Pancreas (tissue), 10 donors: ENCODE measurements at places on chromosomes 16 and 17.

DNA sequence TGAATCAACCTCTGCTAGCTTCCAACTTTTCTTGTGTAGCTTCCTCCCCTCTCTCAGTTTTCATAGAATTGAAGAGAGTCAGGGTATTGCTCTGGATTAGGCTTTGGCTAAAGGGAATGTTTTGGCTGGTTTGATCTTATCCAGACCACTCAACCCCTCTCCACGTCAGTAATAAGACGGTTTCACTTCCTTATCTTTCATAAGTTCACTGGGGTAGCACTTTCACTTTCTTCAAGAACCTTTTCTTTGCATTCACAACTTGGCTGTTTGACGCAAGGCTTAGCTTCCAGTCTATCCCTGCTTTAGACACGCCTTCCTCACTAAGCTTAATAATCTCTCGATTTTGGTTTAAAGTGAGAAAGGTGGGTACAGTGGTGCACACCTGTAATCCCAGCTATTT is 29.7 kb upstream of the OR1A2 start:
- DNase-seq, result no peak

GRCh38 chr17:44024853-44025252 is 10.1 kb upstream of the TMEM101 start:
- DNase-seq, result no peak

- no peak for DNase-seq
Observed at GRCh38 chr17:20988001-20988636, 54.7 kb downstream of the USP22 start.

- no peak for DNase-seq
Observed at GRCh38 chr16:65634833-65635232, 513.0 kb upstream of the CDH11 start.

- DNase-seq, result no peak
Observed at GRCh38 chr17:65467156-65467555, 94.3 kb downstream of the AXIN2 start.

- DNase-seq, result no peak
Observed at GRCh38 chr16:67433131-67433719, 2.3 kb downstream of the HSD11B2 start.

DNA sequence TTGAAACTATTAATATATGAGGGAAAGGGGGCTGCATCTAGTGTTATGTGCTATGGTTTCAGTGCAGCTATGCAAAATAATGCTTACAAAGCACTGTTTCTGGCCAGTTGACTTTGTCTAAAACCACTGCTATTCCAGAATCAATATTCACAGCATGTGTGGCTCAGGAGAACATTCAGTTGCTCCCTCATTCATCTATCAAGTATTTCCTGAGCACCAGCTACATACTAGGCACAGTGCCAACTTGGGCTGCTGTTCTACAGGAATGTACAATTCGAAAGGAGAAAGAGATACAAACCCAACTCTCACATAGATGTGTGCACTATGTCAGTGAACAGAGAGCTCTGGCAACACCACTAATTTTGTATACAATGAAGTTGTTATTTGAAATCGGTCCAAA is 183.0 kb downstream of the PHKB start:
- DNase-seq, result no peak

GRCh38 chr16:71917900-71918299 is 22.6 kb downstream of the IST1 start:
- no peak for DNase-seq

DNA sequence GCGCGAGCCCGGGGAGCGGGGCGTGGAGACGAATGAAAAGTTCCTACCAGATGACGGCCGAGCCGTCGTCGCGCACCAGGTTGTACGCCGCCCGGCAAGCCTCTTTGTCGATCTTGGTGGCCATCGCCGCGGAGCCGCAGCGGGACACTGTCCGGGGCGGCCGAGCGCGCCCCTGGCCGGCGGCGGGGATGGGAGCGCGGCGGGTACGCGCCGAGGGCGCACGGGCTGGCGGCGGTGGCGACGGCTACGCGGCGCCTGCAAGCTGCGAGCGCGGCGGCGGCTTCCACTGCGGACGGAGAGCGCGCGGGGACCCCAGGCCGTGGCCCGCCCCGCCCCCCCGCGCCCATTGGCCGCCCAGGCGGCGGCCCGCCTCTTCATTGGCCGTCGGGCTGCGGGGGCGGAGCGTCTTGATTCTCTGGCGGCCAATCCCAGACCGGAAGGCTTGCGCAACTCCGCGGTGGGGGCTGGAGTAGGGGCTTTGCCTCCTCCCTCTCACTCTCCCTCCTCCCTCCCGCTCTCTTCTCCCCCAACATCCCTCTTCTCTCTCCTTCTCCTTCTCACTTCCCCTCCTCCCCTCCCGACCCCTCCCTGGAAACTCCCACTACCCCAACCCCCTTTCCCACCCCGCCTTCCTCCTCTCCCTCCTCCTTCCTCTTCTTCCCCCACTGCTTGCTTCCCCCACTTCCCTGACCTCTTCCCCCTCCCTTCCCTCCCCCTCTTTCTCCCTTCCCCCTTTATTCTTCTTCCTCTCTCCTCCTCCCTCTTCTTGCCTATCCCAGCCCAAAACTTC is at the start of gene COTL1:
Gene COTL1, minus strand, starts transcription at position 288 of the 790 bp plus-strand sequence. Its CDS starts 164 bp downstream, at position 124.
- DNase-seq, result peak; percentile 95

- DNase-seq, result no peak
Observed at GRCh38 chr17:64162554-64162953, 32.6 kb upstream of the ERN1 start.

GRCh38 chr16:80503107-80503506 is 37.7 kb upstream of the DYNLRB2 start:
- no peak for DNase-seq

DNA sequence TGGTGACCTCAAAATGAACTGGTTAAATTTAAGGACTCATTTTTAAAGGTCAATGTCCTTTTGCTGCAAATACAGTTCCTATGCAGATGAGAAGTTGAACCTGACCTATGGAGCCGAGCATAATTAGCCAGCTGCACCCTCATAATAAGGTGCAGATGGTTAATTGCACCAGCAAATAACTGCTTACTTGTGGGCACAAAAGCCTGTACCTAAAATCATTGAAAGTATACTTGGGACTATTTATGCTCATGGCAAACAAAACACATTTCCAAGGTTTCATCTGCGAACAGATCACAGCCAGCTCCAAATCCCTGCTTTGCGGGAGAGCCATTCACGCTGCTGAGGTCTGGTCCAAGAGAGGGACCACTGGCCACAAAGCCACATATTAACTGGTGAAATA is 13.0 kb downstream of the HYDIN start:
- no peak for DNase-seq

DNA sequence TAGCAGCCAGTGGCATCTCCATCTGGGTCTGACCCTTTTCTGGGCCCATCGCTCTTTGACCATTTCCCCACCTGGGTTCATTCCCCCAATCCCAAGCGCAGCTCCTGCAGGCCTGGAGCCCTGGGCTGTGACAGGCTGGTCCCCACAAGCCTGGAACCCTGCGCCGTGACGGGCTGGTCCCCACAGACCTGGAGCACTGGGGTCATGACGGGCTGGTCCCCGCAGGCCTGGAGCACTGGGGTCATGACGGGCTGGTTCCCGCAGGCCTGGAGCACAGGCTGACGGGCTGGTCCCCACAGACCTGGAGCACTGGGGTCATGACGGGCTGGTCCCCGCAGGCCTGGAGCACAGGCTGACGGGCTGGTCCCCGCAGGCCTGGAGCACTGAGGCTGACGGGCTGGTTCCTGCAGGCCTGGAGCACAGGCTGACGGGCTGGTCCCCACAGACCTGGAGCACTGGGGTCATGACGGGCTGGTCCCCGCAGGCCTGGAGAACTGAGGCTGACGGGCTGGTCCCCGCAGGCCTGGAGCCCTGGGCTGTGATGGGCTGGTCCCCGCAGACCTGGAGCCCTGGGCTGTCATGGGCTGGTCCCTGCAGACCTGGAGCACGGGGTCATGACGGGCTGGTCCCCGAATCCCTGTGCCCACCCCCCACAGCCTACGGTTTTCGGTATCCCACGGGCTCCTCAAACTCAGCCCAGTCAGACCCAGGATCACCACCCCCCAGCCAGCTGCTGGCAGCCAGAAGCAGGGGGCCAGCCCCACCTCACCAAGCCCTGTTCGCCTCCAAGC is 16.6 kb downstream of the TMC6 start:
- DNase-seq, result peak; percentile 39

DNA sequence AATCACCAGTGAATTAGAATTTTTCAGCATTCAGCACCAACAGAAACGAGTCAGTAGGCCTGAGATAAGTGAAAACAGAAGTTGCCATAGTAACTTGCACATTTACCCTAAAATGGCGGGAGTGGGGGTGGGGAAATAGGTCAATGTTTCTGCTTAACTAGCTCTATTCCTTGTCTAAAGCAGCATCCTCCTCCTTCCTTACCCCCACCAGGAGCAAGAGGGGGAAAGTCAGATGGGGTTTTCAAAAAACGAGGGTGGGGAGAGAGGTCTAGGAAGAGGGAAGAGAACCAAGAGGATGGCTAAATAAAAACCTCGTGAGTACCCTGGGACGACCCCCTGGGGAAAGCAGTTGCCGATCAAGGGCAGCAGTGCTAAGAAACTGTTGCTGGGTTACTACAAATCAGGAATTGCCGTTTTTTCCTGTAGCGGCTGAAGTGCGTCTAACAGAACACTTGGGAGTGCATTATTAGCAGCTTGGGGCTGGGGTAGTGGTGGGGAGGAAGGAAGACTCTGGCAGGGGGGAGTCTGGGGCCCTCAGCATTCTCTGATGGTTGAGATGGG is 34.4 kb upstream of the MNT start:
- DNase-seq, result no peak

- DNase-seq, result no peak
Observed at GRCh38 chr17:72587773-72588511, 467.1 kb downstream of the SOX9 start.

DNA sequence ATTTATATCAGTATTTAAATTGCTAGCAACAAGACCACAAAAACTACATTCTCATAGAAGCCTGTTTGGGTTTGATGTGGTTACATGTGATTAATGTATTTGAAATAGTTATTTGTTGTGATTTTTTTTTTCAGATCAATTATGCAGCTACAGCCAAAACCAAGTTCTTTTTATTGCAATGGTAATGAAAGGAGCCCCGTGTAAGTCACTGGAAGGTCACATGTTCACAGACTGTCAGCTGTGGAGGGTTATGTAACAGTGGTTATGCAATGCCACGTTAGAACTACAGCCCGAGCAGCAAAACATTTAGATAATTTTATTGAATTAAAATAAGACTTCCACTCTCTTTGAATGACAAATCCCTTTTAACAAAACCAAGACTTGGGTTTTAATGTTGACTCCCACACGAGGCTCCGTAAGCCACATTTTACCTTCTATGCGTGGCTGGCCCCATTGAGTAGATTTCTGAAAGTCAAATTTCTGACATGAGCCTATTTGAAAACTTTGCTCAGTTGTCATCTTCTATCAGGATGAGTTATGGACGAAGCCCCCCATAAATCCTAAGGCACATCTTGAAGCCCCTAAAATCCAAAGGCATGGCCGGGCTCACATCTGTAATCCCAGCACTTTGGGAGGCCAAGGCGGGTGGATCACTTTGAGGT is 41.8 kb upstream of the SEC14L1 start:
- DNase-seq, result peak; percentile 56

DNA sequence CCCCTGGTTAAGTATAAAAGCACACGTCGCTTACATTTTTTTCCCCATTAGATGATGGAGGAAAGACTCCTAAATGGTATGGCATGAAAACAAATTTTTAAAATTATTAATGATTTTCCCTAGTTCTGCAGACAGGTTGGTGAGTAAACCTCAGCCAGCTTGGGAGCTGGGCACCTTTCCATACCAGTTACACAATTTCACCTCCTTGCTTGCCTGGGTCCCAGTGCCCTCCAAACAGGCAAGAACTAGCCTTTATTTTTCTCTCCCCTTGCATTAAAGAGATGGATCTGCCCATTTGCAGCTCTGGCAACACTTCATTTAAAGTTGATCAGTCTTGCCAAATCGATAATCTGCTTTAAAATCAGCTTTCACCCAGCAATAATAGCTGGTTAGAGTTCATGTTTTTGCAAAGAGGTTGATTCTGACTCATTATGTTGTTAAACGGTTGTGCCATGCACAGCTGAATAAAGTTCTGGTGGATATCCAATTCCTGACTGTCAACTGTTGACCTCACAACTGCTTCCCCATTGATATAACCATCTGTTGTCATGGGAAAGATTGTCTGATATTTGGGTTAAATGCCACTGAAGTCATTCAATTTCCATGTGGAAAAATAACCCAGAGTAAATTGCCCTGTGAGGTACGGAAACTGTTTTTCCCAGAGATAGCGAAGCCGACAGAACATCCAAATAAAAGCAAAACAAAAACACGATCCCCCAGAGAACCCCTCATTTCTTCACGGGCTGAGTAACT is 1.3 kb downstream of the C17orf58 start:
- peak; percentile 35 for DNase-seq

DNA sequence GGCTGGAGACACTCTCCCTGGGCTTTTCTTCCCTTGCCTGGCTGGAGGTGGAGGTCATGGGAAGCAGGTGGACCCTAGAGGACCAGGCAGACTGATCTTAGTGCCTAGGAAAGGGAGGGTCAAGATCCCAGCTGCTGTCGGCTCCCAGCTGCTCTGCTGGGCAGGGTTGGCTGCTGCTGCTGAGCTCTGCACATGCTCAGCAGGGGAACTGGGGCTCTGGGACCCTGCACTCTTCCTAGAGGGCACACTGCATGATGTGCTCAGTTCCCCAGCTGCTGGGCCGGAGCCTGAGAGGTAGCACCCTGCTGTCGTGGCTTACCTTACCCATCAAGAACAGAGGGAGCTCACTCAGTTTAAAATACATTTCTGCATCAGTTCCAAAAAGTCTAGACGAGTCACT is 34.3 kb downstream of the VAC14 start:
- no peak for DNase-seq

- DNase-seq, result no peak
Observed at GRCh38 chr16:8929086-8929748, 34.5 kb downstream of the USP7 start.

DNA sequence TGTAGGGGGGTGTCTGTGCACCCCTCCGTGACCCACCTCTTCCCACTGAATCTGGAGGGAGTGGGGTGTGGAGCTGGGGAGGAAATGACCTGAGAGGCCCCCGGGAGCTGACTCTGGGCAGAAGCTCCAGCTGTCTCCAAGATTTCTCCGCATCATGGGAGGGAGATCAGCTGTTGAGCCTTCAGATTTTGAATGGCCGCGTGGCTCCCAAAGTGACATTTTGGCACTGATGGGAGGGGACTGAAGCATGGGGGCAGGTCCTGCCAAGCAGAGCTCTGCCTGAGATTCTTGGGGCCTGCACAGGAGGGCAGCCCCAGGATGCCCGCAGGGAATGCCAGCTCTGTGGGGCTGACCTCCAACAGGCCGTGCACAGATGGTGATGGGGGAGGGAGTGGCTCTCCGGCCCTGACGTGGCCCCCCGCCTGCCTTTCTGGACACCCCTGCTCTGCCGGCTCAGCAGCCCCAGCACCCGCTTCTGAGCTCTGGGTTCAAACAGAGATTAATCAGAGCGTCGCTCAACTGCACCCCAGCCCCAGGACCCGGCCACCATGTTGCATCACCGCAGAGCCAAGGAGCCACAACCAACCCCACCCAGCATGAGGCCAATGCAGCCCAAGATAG is 25.3 kb upstream of the UBE2I start:
- no peak for DNase-seq

DNA sequence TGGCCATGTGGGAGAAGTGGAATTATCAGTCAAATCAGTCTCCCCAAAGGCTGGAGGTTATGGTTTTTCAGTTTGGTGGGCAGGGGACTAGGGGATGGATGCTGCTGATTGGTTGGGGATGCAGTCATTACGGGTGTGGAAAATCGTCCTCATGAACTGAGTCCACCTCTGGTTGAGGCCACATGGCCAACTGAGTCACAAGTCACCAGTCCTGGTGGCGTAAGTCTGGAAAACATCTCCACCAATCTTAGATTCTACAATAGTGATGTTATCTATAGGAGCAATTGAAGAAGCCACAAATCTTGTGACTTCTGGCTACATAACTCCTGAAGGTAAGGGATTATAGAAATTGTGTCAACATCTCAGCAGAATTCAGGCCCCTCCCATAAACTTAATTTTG is 5.2 kb upstream of the RNF135 start:
- DNase-seq, result no peak
